ENCODE measurements at places on chromosomes 13 and 19. TPM values are rescaled to one million over a fixed set of nuclear protein-coding genes. Genes with fewer than 3 reads are reported as not detected.

STARD13 gene
- total RNA-seq, result 0.02 TPM

NCR1 gene
- not detected for total RNA-seq

KLF1 gene
- not detected for total RNA-seq

ZNF98 gene
- total RNA-seq, result 0.10 TPM

HNRNPA1L2 gene
- total RNA-seq, result 9.1 TPM

SERPINE3 gene
- total RNA-seq, result not detected

ZNF101 gene
- total RNA-seq, result 96.3 TPM

TMEM143 gene
- 19.0 TPM for total RNA-seq

DNA sequence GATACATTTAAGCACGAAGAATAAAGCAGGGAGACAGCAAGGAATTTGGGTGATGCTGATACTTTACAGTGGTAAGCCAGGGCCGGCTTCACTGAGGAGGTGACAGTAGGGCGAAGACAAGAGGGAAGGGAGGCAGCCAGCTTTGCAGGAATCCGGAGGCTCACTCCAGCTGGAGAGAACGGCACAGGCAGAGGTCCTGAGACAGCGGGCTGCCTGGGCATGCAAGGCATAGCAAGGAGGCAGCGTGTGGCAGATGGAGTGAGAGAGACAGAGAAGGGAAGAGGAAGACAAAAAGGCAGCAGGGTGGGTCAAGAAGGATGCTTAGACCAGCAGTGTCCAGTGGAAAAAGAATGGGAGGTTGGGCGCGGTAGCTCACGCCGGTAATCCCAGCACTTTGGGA is 83.2 kb upstream of the WASF3 start:
- no peaks in the 10 kb centered on the region for H3K36me3 ChIP-seq
- H3K4me3 ChIP-seq, result no peak overlapping the region
- no peak overlapping the region for H3K27ac ChIP-seq
- no peak for DNase-seq
- peaks cover 3% of the 10 kb centered on the region for H3K27me3 ChIP-seq

GRCh38 chr19:7069904-7070226 is 362 bp downstream of the ZNF557 start:
- H3K27ac ChIP-seq, result peak overlapping the region; percentile 96
- no peak for DNase-seq
- peak overlapping the region; percentile 92 for H3K4me3 ChIP-seq
- H3K4me1 ChIP-seq, result peaks cover 26% of the 10 kb centered on the region
- H3K36me3 ChIP-seq, result peaks cover 42% of the 10 kb centered on the region
- H3K27me3 ChIP-seq, result no peaks in the 10 kb centered on the region

DNA sequence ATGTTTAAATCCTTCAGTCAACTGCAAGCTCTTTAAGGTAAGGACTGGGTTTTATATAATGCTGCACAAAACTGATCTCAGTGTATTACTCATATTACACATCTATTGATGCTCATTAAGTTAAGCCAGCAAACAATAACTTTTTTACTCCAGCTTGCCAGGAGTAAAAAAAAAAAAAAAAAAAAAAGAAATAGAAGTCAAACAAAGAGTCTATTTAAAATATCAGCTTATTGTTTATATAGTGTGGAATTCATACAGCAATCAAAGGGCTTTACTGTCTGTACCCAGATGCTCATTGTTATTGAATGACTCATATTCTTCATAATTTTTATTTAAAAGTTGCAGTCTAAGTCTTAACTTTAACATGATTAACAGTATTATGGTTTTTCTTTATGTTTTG is 21.8 kb upstream of the KBTBD7 start:
- H3K4me3 ChIP-seq, result no peak overlapping the region
- H3K27ac ChIP-seq, result no peak overlapping the region
- peaks cover 9% of the 10 kb centered on the region for H3K36me3 ChIP-seq
- DNase-seq, result no peak
- H3K4me1 ChIP-seq, result no peaks in the 10 kb centered on the region

DNA sequence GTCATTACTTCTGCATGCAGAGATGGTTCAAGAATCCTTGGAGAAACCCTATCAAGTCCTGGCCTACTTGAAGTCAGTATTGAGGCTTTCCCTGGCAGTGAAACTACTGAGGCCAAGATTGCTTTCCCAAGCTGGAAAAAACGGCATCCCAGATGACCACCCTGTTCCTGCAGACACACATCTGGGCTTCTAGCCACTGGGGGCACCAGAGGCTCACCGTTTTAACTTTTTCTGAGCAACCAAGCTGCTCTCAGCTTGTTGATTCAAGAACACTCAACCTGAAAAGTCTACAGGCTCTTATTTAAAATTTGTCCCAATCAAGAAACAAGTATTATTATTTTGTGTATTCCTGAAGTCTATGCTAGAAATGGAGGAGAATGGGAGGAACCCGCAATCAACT is 66.6 kb downstream of the SPRYD7 start:
- H3K27me3 ChIP-seq, result peaks cover 2% of the 10 kb centered on the region
- no peaks in the 10 kb centered on the region for H3K4me1 ChIP-seq
- no peak overlapping the region for H3K4me3 ChIP-seq
- H3K27ac ChIP-seq, result no peak overlapping the region
- DNase-seq, result no peak

DNA sequence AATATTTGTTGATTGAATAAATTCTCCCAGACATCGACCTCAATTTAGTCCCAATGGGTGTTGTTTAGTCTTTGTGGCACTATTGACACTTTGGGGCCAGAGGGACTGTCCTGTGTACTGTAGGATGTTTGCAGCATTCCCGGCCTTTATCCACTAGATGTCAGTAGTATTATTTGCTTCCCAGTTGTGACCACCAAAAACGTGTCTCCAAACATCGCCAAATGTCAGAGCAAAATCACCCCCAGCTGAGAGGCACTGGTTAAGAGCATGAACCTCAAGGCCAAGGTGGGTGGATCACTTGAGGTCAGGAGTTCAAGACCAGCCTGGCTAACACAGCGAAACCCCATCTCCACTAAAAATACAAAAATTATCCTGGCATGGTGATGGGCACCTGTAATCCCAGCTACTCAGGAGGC is 15.4 kb downstream of the NLRP12 start:
- H3K27ac ChIP-seq, result no peak overlapping the region
- H3K27me3 ChIP-seq, result no peaks in the 10 kb centered on the region
- DNase-seq, result no peak
- no peaks in the 10 kb centered on the region for H3K4me1 ChIP-seq
- H3K4me3 ChIP-seq, result no peak overlapping the region

DNA sequence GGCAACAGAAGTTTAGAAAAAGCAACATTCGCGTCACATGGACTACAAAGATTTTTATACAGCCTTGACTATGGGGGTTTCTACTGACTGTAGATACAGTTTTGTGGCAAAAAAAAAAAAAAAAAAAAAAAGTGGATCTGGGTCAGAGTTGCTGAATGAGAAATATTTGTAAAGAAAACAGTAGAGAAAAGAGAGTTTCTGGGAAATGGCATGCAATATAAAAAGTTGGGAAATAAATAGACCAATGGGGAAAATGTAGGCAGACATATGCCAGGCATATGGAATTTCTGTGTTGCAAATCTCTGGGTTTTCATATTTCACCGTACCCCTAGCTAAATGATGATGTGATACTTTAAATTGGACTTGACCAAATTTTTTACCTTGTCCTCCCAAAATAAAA is 315.3 kb downstream of the EFNB2 start:
- H3K27ac ChIP-seq, result no peak overlapping the region
- no peaks in the 10 kb centered on the region for H3K4me1 ChIP-seq
- DNase-seq, result no peak
- H3K27me3 ChIP-seq, result no peaks in the 10 kb centered on the region

DNA sequence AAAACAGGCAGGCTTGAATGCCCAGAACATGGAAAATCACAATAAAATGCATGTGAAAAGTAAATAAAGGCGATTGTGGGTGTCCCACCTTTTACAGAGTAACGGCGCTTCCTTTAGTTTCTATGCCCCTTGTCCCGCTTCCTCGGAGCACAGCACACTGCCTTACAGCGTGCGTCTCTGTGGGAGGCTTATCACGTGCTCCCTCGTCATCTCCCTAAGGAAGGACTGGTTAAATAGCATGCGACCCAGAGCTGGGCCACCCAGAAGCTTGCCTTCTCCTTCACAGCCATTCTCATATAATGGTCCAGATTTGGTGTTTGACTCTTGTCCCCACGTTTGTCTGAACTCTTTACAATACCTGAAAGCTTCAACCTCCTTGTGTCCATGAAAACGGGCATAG is 56.6 kb downstream of the LIG4 start:
- DNase-seq, result no peak
- no peaks in the 10 kb centered on the region for H3K36me3 ChIP-seq
- no peak overlapping the region for H3K27ac ChIP-seq
- peaks cover 2% of the 10 kb centered on the region for H3K27me3 ChIP-seq
- H3K4me1 ChIP-seq, result no peaks in the 10 kb centered on the region

DNA sequence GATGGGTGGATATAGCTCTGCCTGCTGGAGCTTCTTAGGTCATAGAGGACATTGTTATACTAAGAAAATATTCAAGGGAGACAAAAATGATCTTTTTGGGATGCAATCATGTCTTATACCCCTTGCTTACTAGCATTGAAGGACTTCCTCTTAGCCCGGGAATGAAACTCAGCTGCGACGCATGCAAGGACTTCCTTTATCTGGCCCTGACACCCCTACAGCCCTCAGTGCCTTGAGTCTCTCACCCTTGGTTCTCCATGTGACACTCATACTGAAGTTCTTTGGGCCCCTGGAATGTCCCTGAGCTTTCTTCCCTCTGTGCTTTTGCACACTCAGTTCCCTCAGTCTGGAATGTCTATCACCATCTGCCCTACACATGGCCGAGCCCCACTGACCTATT is 72.5 kb upstream of the MTIF3 start:
- no peak overlapping the region for H3K4me3 ChIP-seq
- H3K27ac ChIP-seq, result no peak overlapping the region

- no peaks in the 10 kb centered on the region for H3K27me3 ChIP-seq
- H3K27ac ChIP-seq, result no peak overlapping the region
- H3K4me3 ChIP-seq, result no peak overlapping the region
- H3K4me1 ChIP-seq, result no peaks in the 10 kb centered on the region
- DNase-seq, result no peak
Measured at GRCh38 chr13:93859716-93860115, 619.8 kb downstream of the DCT start.

DNA sequence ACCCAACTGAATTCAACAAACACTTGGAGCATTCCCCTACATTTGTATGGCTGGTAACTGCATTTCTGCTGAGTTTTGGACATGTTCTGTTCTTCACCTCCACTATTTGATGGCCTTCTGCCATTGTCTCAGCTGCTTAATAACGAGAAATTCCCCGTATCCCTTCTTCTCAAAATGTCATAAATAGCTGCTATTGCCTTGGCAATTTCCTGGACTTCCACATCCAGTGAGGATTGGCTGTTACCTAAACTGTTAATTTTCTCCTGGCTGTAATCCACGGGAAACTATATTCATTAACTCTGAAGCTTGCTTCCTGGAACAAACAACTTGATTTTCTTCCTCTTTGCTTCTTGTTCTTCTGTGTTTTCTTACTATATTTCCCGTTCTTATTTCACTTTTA is 69.5 kb upstream of the TDRD3 start:
- no peak for DNase-seq
- no peak overlapping the region for H3K27ac ChIP-seq
- H3K36me3 ChIP-seq, result no peaks in the 10 kb centered on the region

DNA sequence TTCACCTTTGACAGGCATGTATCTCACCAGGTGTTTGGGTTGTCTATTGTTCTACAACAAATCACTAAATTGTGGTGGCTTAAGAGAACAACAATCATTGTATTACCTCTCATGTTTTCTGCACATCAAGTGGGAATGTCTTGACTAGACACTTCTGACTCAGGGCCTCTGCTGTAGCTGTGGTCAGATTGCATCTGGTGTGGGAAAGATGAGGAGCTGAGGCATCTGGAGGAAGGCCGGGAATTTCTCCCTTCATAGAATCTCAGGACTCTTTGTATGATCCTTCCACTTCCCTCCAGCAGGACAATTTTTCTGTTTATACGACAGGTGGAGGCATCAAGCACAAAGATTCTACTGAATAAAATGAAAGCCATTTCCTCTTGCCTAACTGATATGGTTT is 511.8 kb upstream of the NBEA start:
- H3K36me3 ChIP-seq, result no peaks in the 10 kb centered on the region
- H3K27ac ChIP-seq, result no peak overlapping the region
- H3K4me1 ChIP-seq, result no peaks in the 10 kb centered on the region
- no peak for DNase-seq
- H3K27me3 ChIP-seq, result no peaks in the 10 kb centered on the region

DNA sequence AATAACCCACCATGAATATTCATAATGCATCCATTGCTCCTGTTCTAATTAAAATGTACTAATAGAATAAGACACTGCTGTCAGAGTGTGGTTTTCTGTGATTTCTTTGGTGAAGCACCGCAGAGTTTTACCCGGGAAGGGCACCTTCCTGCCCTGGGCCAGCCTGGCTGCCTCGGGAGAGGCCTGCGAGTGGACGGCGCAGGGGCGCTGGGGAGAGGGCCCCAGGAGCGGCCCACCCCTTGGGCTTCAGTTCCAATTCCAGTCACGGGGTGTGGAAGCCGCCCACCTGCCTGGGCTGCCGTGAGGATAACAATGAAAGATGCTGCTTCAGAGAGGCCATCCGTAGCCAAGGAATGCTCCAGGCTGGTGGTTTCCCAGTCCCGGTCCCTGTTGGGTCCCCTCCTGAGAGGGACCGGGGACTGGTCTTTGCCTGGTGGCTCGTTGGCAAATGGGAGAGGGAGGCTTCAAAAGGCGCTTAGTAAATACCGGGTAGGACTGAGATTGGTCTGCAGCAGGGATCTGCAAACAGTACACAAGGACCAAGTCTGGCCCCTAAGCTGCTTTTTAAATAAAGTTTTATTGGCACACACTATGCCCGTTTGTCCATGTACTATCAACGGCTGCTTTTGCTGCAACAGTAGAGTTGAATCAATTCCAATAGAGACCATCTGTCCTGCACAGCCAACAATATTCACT is 18.0 kb downstream of the TCF3 start:
- peaks cover 21% of the 10 kb centered on the region for H3K36me3 ChIP-seq
- H3K27ac ChIP-seq, result no peak overlapping the region
- H3K4me3 ChIP-seq, result no peak overlapping the region
- H3K27me3 ChIP-seq, result no peaks in the 10 kb centered on the region
- no peaks in the 10 kb centered on the region for H3K4me1 ChIP-seq

GRCh38 chr13:51541809-51542258 is 42.4 kb upstream of the WDFY2 start:
- no peak overlapping the region for H3K4me3 ChIP-seq
- peaks cover 4% of the 10 kb centered on the region for H3K4me1 ChIP-seq
- no peak overlapping the region for H3K27ac ChIP-seq
- peaks cover 14% of the 10 kb centered on the region for H3K27me3 ChIP-seq
- H3K36me3 ChIP-seq, result no peaks in the 10 kb centered on the region

- no peak overlapping the region for H3K4me3 ChIP-seq
- no peak overlapping the region for H3K27ac ChIP-seq
- H3K27me3 ChIP-seq, result no peaks in the 10 kb centered on the region
- peak; percentile 53 for DNase-seq
Measured at GRCh38 chr19:17209126-17210036, 5.8 kb upstream of the USE1 start.

- no peak overlapping the region for H3K27ac ChIP-seq
- DNase-seq, result no peak
- peaks cover 57% of the 10 kb centered on the region for H3K36me3 ChIP-seq
- H3K4me3 ChIP-seq, result no peak overlapping the region
- peaks cover 3% of the 10 kb centered on the region for H3K4me1 ChIP-seq
Measured at GRCh38 chr19:24069905-24070657, 16.9 kb upstream of the ZNF254 start.

GRCh38 chr19:45767881-45768654 is 984 bp downstream of the SIX5 start:
- no peak for DNase-seq
- H3K27me3 ChIP-seq, result peaks cover 16% of the 10 kb centered on the region
- H3K36me3 ChIP-seq, result no peaks in the 10 kb centered on the region
- H3K4me3 ChIP-seq, result peak overlapping the region; percentile 40
- no peak overlapping the region for H3K27ac ChIP-seq
- peaks cover 21% of the 10 kb centered on the region for H3K4me1 ChIP-seq

GRCh38 chr19:13681509-13681908 is 82.8 kb upstream of the MRI1 start:
- DNase-seq, result no peak
- H3K27me3 ChIP-seq, result no peaks in the 10 kb centered on the region
- peaks cover 2% of the 10 kb centered on the region for H3K4me1 ChIP-seq
- H3K36me3 ChIP-seq, result no peaks in the 10 kb centered on the region
- no peak overlapping the region for H3K27ac ChIP-seq

Data from activated CD4-positive, alpha-beta T cell treated with anti-CD3 and anti-CD28 coated beads, Interleukin-2, amount 10 ng/mL, durations not matched to agents 7 days and 5 days (primary cell).